ENCODE measurements at places on chromosomes 4 and X. TPM values are rescaled to one million over a fixed set of nuclear protein-coding genes. Genes with fewer than 3 reads are reported as not detected.

DNA sequence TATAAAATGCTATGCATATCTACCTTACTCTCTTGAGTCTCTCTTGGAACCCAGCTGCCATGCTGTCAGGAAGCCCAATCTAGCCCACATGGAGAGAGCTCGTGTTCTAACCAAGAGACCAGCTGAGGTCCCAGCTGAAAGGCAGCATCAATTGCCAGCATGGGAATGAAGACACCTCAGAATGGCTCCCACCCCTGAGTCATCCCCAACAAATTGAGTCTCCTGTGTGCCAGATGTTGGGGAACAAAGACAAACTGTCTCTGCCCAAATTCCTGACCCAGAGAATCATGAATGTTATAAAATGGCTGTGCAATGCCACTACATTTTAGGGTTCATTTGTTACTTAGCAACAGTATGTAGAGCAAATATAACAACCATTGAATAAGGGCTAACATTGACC is 105.2 kb upstream of the STX18 start:
- no peak for DNase-seq

DNA sequence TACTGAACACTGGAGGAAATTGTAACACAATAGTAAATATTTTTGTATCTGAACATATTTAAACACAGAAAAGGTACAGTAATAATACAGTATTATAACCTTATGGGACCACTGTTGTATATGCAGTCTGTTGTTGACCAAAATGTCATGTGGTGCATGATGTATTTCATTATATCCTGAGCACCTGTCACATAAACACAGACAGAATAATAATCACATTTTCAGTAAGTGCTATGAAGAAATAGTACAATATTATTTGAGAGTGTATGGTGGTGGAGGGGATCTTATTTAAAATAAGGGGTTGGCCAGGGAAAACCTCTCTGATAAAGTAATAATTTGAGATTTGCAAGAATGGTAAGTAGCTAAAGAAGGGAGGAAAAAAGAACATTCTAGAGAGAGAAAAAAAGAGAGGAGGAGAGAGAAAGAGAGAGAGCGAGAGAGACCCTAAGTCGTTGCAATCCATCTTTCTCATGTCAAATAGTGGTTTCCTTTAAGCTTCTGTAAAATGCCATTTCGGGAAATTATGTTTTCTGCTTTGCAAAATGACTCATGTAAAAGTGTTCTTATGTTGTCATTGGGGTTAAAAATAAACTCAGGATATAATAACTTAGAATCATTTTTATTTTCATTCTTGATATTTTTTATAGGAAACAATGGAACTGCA is 19.3 kb upstream of the CLNK start:
- no peak for DNase-seq

Gene TRPC5OS
- not detected for total RNA-seq

Gene ARMCX1
- total RNA-seq, result 2.6 TPM

- no peak for DNase-seq
These were observed 780 bp upstream of the NKRF start for GRCh38 chrX:119607018-119607389.

Gene PTPN13
- not detected for total RNA-seq

Gene UBA1
- 246 TPM for total RNA-seq

GRCh38 chr4:94905511-94905910 is 147.8 kb downstream of the BMPR1B start:
- DNase-seq, result no peak

Gene IRF2
- total RNA-seq, result 38.3 TPM

- DNase-seq, result no peak
These were observed 11.2 kb downstream of the LRPAP1 start for GRCh38 chr4:3520796-3521600.

DNA sequence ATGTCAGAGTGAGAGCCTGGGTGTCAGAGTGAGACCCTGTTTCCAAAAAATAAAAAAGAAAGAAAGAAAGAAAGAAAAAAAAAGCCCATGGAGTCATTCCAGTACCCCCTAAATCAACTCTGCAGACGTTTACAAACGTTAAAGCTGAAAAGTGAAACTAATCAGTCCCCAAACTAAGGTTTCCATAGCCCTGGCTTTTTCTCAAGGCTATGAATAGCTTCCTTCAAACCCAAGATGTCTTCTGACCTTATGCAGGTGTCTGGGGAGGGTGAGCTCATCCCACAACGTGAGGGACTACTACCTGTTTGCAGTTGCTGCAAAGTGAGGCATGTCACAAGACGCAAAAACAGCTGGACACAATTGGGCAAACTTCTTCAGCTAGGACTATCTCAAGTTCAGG is 144.0 kb downstream of the SH3KBP1 start:
- DNase-seq, result no peak

Gene RHOXF2B
- total RNA-seq, result not detected

- no peak for DNase-seq
These were observed 958 bp downstream of the CUL4B start for GRCh38 chrX:120559804-120560203.

- DNase-seq, result no peak
These were observed 476.3 kb downstream of the EPHA5 start for GRCh38 chr4:65193985-65194384.

DNA sequence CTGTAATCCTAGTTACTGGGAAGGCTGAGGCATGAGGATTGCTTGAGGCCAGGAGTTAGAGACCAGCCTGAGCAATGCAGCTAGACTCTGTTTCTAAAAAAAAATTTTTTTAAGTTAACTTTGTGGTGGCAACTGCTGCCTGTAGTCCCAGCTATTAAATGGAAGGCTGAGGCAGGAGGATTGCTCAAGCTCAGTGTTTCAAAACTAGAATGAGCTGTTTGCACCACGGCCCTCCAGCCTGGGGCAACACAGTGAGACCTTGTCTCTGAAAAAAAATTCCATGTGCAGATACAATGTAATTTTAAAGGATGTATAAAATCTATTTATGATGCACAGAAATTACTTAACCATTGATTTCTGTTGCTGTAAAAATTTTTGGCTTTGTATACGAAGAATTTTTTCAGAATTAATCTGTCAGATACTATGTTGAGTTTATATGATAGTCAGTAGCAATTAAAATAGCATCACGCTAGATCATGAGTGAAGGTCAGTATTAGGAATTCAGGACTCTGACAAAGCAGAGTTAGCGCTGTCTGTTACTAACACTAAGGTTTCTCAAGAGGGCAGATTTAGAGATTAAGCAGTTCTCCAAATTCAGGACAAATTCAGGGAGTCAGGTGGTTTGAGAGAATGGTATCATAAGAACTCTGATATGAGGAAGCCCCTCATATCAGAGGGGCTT is 8.3 kb upstream of the AGA start:
- DNase-seq, result no peak

Gene FGFBP2
- not detected for total RNA-seq

DNA sequence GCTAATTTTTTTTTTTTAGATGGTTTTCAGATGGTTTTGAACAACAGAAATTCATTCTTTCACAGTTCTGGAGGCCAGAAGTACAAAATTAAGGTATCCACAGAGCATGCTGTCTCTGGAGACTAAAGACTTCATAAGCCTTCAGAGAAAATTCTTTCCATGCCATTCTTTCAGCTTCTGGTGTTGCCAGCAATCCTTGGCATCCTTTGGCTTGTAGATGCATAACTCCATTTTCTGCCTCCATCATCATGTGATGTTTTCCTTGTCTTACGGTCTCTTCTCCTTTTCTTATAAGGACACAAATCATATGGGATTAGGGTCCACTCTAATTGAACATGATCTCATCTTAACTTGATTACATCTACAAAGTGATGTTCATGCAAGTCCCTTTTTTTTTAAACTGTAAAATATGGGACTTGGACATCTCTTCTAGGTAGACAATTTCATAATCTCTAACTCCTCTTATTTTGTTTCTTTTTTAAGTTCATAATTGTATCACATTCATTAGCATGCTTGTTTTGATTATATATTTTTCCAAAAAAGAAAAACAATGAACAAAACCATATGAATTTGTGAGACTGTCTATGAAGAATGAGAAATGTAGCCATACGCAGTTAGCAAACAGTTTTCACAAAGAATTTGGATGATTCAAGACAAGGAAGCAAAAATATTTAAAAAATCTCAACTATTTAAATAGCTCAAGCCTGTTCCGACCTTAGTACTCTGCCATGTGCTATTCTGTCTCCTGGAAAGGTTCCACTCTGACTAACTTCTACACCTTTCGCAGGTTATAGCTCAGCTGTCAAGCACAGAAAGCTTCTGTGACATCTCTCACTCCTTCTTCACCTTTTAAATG is 53.1 kb upstream of the GIMD1 start:
- no peak for DNase-seq

DNA sequence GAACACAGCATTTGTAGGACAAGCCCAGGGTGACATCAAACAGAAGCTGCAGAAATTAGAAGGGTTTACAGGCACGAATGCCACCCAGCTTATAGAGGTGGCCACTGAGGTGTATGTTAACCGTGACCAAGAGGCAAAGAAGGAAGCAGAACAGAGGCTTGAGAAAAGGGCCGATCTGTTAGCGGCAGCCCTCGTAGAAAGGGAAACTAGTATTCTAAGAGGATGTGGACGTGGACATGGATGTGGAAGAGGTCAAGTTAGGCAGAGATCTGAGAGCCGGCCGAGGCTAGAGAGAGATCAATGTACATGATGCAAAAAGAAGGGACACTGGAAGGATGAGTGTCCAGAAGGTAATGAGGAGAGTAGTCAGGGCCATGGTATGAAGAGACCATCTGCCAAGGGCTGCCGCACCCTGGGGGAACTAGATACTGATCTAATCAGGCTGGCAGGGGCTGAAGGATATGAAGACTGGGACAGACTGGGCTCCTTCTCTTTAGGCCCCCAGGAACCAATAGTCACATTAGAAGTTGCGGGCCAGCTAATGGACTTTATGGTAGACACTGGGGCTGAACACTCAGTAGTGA is 27.5 kb downstream of the LIAS start:
- DNase-seq, result no peak
